Skin of body (tissue), 3 donors: ENCODE measurements at places on chromosomes 4 and X. TPM values are rescaled to one million over a fixed set of nuclear protein-coding genes. Genes with fewer than 3 reads are reported as not detected.

The FABP2 gene
- total RNA-seq: not detected

DNA sequence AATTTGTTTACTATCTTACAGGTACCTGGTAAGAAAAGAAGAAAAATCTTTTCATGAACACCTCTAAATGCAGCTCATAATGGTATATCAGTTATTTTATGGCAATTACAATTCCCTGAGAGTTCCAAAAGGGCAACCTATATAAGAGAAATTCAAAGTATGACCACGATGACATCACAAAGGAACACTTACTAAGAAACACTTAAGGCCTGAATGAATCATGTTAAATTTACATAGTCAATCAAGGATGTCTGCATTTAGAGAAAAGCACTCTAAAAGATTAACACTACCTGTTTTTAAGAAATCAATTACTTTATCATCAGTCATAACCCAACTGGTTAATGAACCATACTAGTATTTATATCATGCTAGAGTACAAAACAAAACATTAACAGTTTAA lies 63.9 kb downstream of the LCORL start:
- no peak for DNase-seq

DNA sequence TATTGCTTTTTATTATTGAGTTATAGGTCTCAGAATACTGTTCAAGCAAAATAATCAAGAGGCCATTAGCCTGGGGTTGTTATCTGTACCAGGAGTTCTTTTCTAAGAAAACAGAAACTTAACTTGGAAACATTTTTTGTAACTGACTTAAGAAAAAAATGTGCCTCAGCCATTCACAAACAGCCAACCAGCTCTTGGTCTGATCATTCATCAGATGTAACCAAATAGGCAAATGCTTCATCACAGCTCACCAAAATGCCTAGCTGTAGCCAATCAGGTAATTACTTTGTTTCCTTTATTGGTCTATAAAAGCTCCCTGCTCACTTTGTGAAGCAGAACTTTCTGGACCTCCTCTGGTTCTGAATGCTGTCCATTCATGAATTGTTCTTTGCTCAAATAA lies 387.7 kb downstream of the FAT4 start:
- DNase-seq: no peak

- DNase-seq: no peak
Observed at GRCh38 chr4:1293531-1293941, 3.8 kb downstream of the MAEA start.

DNA sequence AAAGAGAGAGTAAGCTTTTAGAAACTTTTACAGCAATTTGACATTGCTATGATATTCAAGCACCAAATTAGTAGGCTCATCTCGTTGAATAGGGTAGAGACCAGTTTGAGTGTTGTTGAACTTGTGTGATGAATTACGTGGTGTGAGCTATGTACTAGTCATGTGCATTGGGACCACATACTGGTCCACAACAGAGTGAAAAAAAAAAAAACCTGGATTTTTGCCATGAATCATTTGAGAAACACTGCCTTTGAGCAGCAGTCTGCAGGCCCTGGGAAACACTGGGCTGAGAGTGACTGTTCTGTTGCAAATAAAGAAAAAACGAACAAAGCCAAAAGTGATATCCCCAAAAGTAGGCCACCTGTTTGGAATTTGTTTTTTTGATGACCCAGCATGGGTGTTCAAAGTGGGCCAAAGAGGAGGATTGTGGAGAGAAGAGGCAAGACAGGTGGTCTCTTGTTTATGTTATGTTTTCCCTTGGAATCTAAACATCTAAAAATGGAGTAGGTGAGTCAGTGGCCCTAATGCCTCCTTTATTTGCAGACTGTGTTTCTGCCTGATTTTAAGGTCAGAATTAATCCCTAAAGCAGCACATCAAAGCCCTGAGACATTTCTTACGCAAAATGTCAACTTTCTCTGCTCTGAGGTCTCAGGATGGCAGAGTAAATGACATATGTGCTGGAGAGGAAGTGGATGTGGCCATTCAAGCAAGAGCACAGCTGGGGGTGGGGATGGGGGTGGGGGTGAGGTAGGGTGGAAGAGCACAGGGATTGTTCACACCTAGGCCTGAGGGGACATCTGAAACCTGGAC lies 33.5 kb downstream of the TAF7L start:
- DNase-seq: no peak

The TLL1 gene
- 5.8 TPM for total RNA-seq
